PC-9 (cell line): ENCODE measurements at places on chromosomes 1 and 21. TPM values are rescaled to one million over a fixed set of nuclear protein-coding genes. Genes with fewer than 3 reads are reported as not detected.

CDC42BPA gene
- 45.5 and 47.5 TPM in 2 replicates for total RNA-seq

SLAMF9 gene
- 0.58 and 0.94 TPM in 2 replicates for total RNA-seq

S100A7A gene
- total RNA-seq = not detected in 2 replicates

KIF2C gene
- total RNA-seq = 103 and 119 TPM in 2 replicates

SPATA45 gene
- total RNA-seq = not detected in 2 replicates

SERTAD4 gene
- total RNA-seq = 12.9 and 22.6 TPM in 2 replicates

MUL1 gene
- 21.9 and 22.8 TPM in 2 replicates for total RNA-seq

SAMD11 gene
- 0.59 and 2.2 TPM in 2 replicates for total RNA-seq

TSPEAR gene
- not detected in 2 replicates for total RNA-seq

ADIPOR1 gene
- total RNA-seq = 102 and 113 TPM in 2 replicates
